ENCODE measurements at places on chromosomes 16 and 17.

GRCh38 chr17:68200689-68201417, 47.0 kb upstream of the AMZ2 start:
- DNase-seq: no peak

DNA sequence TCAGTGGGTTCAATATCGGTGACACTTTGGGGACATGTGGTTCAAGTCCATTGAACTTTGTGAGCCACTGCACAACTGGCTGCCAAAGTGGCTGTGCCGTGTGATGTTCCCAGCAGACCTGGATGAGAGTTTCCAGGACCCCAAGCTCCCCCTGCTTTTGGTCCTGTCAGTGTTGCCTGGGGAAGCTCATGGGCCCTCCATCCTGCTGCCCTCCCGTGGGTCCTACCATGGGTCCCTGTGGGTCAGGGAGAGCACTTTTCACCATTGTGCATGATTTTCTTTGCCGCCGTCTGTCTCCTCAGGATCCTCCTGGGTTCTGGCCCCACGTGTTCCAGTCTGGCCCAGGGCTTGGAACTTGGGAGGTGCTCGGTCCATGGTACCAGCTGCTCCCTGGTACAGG, 38.1 kb downstream of the LGALS9 start:
- DNase-seq: no peak

GRCh38 chr16:29940656-29941055, 14.6 kb upstream of the KCTD13 start:
- no peak for DNase-seq

DNA sequence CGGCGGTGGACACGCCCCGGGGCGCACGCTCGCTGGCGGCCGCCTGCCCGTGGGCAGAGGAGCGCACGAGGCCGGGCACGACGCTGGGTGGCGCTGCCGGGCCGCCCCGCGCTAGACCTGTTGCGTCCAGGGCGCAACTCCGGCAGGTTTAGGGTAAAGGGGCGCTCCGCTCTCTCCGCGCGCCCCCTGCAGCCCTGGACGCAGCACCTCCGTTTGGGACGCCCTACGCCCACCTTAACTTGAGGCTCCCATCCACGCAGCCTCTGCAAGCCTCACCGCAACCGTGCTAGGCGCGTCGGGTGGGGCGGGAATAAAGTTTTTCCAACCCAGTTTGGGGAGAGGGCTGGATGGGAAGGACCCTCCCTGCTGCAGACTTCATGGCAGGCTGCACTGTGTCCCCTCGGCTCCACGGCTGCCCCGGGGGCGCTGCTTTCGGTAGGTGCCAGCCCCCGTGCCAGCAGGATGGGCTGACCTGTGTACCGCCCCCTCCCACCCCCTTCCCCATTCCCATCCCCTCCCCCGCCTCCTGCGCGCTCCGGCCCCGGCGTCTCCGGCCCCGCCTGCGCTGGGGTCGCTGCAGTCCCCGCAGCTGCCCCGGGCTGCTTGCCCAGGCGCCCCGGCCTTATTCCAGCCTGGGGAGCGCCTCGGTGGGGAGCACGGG, at the start of gene SYT17:
Gene SYT17 (plus strand): TSS at position 531 of the 661 bp plus-strand sequence. CDS start 407 bp downstream, outside the sequence.
- DNase-seq: no peak

DNA sequence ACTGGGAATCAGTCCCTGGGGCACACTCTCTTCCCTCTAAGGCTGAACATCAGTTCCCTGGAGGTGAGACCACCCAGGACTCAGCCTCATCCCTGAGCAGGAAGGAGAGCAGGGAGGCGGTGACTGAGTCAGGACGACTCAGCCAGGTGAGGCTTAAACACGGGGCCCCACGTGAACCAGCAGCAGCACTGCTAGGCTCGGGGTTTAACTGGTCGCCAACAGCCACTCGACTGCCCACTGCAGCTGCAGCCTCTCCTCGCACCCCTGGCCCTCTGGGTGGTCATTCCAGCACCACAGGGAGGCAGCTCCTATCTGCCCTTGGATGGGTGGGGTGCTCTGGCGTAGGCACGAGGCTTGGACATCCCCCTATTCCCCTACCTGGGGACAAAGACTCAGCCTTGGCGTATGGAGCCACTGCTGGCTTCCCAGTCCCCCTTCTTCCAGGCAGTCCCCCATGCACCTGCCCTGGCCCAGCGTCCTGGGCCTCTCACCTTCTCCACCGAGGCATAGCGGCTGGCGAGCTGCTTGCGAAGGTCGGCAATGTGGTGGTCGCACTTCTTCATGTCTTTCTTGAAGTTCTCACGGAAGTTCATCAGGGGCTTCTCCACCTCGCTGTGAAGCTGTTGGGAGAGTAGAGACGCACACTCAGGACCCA, 21.2 kb upstream of the RCVRN start:
- no peak for DNase-seq

- no peak for DNase-seq
These were observed 198.9 kb downstream of the ZFHX3 start for GRCh38 chr16:72848759-72849664.

DNA sequence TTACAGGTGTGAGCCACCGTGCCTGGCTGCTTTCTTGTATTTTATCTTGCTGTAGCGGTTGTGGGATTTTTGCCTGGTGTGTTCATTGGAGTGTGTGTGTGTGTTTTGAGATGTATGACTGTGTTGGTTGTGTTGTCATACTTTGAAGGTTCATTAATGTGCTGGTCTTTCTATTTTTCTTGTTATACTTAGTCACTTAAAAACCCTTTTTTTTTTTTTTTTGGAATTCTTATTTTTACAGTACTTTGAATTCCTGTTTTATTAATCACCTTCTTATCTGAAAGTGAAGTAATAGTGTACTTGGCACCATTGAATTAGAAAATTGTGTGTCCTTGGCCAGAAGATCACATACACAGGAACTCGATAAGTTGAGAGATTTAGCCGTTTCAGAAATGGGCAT, 30.2 kb downstream of the TENT4B start:
- no peak for DNase-seq

DNA sequence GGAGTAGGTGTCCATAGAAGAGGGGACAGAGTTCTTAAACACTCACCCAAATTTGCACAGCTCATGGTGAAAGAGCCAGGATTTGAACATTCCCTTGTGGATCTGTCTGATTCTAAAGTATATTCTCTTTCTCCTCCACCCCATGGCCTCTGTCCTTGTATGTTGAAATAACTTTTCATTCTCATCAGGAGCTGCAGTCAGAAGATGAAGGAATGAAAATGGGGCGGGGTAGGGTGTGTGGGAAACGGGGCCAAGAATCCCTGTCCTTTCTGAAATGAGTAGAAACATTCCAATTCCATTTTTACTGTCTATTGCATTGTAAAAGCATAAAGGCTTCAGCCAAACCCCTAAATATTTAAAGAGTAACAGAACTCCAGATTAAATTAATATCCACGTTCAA, 42.8 kb downstream of the NOG start:
- no peak for DNase-seq

DNA sequence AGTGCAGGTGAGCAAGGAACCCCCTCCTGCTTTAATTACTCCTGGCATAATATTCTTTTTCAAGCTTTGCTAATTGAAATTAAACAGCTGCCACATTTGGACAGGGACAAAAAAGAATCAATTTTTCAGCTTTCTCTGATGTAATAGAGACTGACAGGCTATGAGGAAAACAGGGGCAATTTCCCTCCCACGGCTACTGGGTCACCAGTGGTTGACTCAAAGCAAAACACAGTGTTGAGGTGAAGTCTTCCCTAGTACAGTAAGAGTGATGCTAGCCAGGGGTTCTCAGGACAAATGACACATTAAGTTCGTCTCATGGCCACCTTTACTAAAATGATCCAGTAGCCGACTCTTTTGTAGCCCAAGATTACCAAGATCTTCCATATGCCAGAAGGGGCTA, 38.6 kb upstream of the PMFBP1 start:
- DNase-seq: no peak

DNA sequence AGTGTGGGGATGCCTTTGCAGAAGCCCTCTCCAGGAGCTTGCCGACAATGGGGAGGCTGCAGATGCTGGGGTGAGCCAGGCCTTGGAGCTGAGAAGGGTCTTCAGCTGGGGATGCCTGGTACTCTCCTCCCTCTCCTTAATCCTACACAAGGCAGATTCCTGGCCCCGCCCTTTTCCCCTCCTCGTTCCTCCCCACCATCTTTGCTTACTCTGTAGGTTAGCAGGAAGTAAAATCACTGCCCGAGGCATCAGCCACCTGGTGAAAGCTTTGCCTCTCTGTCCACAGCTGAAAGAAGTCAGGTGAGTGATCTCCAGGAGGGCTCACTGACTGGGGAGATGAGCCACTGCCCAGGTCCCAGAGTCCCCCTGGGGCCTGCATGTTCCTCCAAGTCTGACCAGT, 38.7 kb downstream of the NLRC5 start:
- DNase-seq: no peak

- DNase-seq: no peak
These were observed 16.2 kb downstream of the SKAP1 start for GRCh38 chr17:48413613-48414405.

GRCh38 chr17:7019367-7019766, 3.5 kb upstream of the BCL6B start:
- DNase-seq: no peak

- no peak for DNase-seq
These were observed 2.3 kb downstream of the SLC43A2 start for GRCh38 chr17:1626333-1626732.

GRCh38 chr16:68298907-68299561, 11.7 kb downstream of the SLC7A6OS start:
- no peak for DNase-seq

- DNase-seq: no peak
These were observed 18.2 kb downstream of the SRP68 start for GRCh38 chr17:76054112-76054476.

GRCh38 chr17:10019941-10020451, 114.9 kb upstream of the RCVRN start:
- DNase-seq: no peak

GRCh38 chr17:40399185-40399584, 18.5 kb downstream of the TOP2A start:
- no peak for DNase-seq

- DNase-seq: no peak
These were observed 137.7 kb upstream of the CORO6 start for GRCh38 chr17:29760279-29761039.

GRCh38 chr16:83802554-83803205, 5.1 kb upstream of the HSBP1 start:
- DNase-seq: no peak

DNA sequence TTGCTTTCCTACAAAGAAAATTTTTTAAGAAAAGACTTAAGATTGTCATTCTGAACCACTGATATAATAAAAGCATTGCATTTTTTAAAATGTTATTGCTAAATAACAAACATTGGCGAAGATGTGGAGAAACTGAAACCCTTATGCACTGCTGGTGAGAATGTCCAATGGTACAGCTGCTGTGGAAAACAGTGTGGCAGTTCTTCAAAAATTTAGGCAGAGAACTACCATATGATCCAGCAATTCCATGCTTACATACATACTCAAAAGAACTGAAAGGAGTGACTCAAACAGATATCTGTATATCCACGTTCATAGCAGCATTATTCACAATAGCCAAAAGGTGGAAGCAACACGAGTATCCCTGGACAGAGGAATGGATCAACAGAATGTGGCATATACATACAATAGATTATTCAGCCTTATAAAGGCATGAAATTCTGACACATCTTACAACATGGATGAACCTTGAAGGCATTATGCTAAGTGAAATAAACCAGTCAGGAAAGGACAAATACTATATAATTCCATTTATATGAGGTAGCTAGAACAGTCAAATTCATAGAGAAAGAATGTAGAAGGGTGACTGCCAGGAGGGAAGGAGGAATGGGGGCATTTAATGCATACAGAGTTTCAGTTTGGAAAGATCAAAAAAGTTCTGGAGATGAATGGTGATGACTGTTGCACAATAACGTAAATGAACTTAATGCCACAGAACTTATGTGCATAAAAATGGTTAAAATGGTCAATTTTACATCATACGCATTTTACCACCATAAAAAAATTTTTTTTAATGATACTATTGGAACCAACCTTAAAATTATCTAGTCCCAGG, 92.1 kb downstream of the CACNG1 start:
- DNase-seq: no peak

GRCh38 chr16:4679156-4679849, 14.1 kb upstream of the NUDT16L1 start:
- DNase-seq: no peak

DNA sequence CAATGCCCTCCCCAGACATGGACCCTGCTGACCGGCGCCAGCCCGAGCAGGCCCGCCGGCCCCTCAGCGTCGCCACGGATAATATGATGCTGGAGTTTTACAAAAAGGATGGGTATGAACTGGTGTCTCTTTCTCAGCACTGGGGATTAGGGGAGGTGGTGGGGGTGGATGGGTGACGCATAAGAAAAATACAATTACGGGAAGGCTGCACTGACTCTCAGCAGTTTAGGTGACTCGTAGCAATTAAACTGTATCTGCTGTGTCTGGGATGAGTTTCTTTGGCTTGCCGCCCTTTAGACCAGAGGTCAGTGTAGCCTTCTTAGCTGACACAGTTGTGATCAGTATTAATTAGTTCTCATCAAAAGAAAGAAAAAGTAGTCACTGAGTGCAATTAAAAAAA, 59.0 kb downstream of the ELAC2 start:
- no peak for DNase-seq

DNA sequence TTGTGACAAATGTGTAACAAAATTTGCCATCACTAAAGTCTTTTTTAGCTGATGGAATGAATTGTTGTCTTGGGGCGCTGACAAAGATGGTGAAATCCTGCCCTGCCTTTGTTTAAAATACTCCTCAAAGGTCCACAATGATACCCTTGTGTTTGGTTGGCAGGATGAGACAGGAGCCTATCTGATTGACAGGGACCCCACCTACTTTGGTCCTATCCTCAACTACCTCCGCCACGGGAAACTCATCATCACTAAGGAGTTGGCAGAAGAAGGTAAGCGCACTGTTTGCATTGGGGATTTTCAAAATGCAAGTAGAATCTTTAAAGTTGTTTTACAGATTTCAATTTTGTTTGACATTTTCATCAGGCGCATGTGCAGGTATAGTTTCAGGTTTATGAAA, 2.0 kb downstream of the KCTD2 start:
- DNase-seq: no peak

DNA sequence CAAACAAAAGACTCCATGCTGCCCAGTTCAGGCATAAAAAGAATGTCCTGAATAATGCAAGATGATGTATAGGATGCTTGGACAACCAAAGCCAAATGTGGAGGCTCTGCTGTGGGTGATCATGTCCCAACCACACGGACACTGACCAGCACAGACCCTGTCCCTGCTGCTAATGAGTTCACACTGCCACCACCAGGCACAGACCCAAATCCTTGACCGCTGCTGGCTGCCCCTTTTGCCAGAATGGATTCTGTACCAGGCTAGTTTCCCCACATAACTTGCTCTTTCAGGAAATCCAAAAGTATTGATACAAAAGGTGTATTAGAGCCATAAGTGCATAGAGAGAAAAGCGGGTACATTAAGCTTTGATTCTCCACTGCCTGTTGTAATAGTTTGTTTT, 60.9 kb downstream of the XYLT1 start:
- DNase-seq: no peak

All from iPS DF 19.7 (cell line).